NCI-H774 (cell line): ENCODE measurements at places on chromosomes 16 and 17.

DNA sequence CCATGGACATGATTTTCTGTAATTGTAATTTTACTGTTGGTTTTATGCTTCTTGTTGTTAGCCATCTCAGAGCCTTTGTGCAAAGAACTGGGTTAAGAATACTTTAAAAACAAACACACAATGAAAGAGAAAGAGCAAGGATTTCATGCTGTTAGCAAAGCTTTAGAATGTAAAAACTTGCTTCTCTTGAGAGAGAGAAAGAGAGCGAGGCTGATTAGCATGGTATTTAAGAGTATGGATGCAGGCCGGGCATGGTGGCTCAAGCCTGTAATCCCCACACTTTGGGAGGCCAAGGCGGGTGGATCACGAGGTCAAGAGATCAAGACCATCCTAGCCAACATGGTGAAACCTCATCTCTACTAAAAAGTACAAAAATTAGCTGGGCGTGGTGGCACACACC, 76.2 kb downstream of the MSI2 start:
- no peak for DNase-seq

DNA sequence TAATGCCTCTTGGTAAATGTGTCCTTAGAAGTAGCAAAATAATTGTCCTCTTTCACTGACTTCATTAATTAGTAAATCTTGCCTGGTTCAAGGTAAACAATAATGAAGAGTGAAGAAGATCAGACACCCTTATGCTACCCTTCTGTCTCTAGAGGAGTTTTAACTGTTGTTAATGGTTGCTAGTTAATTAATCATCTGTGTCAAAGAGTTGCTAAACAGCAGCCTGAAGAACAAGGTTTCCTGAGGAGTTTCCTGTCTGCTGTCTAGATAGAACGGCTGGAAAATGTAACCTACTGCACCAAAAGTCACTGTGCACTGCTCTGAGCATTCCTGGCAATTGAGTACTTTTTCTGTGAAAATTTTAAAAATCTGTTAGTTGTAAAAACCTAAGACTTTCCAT, 131.3 kb downstream of the NLK start:
- DNase-seq = no peak

DNA sequence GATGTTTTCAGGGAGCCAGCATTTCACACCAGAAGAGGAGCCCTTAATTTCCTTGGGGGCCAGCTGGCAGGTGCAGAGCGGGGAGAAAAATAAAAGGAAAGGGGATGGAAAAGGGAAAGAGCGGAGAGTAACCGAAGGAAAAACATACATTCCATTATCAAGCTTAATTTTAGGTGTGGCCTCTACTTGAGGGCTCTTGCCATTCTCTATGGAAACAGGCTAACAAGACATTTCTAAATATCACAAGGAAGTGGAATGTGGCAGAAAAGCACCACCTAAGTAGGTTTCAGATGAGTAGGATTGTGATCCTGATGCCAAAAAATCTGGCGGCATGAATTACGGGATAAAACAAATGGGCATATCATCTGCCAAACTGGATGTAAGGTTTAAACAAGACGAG, 970 bp upstream of the DYNC1LI2 start:
- no peak for DNase-seq

DNA sequence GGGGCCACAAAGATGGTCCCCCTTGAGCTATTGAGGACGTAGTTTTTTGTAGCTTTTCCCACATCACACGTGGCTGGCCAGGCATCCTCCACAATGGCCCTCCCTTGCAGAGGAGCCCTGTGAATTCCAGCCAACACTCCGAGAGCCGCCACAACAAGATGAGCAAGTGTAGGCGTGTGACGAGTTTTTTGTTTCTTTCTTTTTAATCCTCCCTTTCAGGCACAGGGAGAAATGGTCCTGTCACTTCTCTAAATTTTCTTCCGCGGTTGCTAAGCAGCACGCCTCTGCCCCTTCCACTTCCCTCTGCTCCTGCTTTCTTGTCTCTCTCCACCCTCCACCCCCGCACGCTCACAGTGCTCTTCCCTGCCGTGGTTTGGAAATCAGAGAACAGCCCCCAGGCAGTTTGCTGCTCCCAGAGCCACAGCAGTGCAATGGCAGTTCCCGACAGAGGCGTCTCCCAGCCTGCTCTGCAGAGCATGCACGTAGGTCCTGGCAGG, 68.0 kb upstream of the MRTFB start:
- DNase-seq = no peak

DNA sequence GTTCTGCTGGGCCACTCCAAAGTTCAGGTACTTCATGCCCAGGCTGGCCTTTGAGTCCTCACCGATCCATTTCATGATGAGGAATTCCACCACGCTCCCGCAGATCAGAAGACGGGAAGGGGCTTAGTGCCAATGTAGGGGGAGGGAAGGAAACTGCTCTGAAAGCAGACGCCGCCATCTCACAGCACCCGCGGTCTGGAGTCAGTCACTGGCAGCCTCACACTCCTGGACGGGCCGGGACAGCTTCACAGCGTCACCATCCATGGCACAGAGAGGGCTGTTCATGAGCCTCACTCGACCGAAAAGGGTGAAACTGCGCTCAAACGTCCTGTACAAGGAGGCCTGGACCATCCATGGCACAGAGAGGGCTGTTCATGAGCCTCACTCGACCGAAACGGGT, 62.0 kb downstream of the RPH3AL start:
- DNase-seq = no peak

DNA sequence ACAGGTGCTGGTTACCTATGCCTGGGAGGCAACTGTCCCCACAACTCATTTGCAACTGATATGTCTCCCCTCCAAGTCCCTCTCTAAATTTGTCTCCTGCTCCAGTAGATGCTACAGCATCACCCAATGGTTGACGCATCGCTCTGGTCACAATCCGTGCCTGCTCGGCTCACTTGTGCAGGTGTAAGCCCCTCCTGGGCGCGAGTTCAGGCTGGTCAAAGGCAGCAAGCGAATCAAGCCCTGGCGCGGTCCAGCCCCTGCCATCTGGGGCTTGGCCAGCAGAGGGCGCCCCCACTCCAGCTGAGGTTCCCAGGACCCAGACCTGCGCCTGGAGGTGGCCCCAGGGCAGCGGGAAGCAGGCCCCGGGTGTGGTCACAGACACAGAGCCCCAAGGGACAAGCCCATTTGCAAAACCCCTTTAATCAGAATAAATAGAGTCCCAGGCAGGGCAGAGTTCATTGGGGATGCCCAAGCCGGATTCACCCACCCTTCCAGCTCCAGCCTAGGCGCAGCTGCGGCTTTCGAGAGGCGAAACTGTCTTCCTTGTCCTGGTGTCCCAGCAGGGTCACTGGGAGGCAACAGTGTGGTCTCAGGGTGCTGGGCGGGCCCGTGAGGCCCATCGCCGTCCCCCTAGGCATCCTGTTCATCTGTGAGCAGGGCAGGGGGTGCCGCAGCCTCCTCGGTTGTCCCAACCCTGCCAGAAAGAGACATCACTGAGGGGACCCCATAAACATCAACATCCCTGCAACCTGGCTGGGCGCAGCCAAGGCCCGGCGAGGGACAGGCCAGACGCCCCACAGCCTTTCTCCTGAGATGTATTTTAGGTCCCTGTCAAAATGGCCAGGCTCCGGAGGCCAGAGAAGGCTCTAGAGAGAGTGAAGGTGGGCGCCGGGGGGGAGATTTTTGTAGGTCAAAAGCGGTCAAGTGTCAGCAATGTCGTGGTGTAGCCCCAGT, 15.8 kb downstream of the TMC6 start:
- peak; percentile 71 for DNase-seq

- no peak for DNase-seq
Observed at GRCh38 chr17:51820252-51820651, 338.3 kb downstream of the CA10 start.

DNA sequence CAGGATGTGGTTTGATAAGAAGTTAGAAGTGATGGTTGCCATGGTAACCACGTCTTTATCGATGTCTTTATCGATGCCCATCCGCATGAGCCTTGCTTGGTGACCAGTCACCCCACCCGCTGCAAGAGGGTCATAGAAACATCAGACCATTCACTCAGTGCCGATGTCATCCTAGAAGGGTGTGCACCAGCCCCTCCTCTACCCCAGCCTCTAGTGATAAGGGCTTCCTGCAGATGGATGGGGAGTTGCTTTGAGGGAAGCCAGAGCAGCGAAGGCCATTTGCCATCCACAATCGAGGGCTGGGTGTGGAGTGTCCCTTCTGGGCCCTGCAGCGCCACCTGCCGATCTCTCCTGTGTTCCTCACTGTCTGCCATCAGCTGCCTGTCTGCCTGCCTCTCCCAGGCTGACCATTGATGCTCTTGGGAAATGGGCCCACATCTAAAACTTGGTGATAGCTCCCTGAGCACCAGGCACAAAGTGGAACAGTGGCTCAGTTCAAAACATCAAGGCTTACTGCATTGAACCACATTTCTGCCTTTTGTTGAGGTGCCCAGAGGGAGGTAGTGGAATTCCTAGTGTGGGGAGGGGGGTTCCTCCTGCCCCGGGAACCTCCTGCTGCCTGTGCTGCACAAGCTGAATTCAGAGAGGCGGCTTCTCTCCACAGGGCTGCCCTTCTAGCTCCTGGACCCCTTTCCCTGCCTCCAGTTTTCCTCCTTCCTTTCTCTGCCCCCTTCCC, 8.9 kb downstream of the CALB2 start:
- no peak for DNase-seq
